ENCODE measurements at places on chromosomes 6 and 20.
A peak's percentile ranks its signal among the peaks of the same experiment; 100 is the strongest.

GRCh38 chr6:168198302-168199180, 119.5 kb upstream of the FRMD1 start:
- DNase-seq, result no peak

DNA sequence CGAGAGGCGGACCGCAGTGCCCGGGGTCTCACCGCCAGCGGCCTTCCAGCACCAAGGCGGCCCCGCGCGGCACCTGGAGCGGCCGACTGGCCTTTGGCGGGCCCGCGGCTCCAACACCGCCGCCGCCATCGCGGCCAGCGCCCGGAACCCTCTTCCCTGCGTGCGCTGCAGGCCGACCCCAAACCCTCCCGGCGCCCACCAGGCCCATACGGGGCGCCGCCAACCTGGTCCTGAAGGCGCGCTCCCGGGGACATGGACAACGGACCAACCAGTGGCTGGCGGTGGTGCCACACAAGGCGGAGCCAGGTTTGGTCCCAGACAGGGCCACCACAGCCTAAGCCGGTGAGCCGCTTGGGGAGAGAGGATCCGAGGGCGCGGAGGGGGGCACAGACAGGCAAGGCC, 1514.8 kb upstream of the DEFB115 start:
- no peak for DNase-seq

DNA sequence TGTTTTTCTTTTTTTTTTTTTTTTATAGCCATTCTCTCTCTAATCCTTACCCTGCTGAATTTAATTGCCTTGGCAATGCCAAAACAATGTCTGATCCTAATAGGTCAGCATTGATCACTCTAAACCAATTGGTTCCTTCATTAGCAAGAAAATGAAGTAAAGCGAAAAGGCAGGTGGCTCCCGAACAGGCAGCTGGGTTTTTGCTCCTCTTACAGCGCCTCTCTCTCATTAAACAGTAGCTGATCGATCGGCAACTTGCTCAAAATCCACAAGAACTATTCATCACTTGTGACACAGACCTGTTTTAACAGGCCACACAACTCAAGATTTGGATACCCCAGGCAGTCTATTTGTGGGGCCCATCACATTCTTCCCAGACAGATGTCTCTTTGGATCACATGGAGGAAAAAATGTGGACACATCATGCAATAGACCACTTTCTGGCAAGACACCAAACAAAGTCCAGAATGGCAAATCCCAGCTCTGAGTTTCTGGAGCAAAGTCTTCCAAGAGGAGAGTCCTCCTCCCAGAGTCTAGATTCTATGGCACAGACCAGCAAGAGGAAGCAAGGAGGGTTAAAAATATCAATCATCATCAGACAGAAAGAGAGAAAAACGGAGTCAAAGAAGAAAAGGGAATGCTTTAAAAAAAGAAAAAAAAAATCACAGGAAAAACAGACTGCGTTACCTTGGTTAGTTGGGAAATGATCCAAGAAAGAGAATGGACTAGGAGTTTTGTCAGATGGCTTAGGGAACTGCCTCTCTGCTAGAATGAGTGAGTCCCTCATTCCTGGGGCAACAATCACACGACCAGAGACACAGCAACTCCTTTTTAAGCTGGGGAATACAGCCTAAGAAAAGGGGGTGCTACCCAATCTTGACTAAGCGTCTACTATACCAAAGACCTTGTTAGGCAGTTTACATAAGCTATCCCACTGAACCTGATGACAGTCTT, 247.8 kb downstream of the BTBD9 start:
- no peak for DNase-seq

- no peak for DNase-seq
Observed at GRCh38 chr6:87669051-87669450, 33.0 kb downstream of the AKIRIN2 start.

DNA sequence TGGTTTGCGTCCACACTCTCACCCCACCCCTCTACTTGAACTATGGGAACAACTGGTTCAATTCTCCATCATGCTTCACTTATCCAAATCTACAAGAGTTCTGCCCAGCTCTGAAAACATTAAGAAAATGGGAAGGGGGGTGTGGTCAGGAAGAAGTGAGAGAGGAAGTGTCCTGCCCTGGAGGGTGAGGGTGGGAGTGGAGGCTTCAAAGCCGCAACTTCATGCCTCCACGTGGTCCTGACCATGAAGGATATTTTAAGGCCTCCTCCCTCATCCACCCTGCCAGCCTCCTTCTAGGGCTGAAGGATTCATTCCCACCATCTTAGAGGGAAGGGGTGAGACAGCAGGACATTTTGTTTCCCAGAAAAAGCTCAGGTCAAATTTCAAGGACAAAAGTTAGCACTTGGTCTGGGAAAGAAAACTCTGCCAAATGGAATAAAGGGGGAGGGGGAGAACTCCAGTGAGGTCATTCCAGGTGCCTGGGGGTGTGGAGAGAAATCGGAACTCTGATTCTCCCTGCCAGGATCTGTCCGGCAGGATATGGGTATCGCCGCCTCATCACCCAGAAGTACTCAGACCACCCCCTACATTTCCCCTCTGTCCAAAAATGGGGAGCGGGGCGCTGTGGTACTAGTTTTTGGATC, 4.9 kb downstream of the RIMS4 start:
- no peak for DNase-seq

- DNase-seq, result no peak
Observed at GRCh38 chr6:99378636-99379035, 15.4 kb downstream of the COQ3 start.

- no peak for DNase-seq
Observed at GRCh38 chr6:108169464-108170331, 3.9 kb downstream of the NR2E1 start.

DNA sequence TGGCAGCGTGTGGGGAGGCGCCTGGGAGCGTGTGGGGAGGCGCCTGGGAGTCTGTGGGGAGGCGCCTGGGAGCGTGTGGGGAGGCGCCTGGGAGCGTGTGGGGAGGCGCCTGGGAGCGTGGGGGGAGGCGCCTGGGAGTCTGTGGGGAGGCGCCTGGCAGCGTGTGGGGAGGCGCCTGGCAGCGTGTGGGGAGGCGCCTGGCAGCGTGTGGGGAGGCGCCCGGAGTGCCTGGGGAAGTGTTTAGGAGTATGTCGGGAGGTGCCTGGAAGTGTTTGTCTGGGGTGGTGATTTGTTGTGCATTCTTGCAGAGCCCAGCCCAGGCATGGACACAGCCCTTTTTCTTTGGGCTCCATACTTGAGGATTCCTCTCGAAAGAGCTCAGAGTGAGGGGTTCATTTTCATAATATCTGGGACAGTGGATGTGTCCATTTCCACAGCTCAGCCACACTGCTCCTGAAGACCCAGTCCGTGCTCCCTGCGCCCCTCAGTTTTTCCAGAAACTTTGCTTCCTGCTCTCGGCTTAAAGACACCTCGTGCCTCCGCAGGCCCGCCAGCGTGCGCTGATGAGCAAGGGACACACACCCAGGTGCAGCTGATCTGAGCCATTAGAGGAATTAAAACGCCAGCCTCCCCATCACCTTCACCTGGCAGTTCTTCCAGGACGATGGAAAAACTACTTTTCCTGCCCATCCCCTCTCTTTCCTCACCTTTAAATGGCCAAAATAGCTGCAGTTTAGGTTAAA, 172.2 kb upstream of the THBS2 start:
- no peak for DNase-seq

DNA sequence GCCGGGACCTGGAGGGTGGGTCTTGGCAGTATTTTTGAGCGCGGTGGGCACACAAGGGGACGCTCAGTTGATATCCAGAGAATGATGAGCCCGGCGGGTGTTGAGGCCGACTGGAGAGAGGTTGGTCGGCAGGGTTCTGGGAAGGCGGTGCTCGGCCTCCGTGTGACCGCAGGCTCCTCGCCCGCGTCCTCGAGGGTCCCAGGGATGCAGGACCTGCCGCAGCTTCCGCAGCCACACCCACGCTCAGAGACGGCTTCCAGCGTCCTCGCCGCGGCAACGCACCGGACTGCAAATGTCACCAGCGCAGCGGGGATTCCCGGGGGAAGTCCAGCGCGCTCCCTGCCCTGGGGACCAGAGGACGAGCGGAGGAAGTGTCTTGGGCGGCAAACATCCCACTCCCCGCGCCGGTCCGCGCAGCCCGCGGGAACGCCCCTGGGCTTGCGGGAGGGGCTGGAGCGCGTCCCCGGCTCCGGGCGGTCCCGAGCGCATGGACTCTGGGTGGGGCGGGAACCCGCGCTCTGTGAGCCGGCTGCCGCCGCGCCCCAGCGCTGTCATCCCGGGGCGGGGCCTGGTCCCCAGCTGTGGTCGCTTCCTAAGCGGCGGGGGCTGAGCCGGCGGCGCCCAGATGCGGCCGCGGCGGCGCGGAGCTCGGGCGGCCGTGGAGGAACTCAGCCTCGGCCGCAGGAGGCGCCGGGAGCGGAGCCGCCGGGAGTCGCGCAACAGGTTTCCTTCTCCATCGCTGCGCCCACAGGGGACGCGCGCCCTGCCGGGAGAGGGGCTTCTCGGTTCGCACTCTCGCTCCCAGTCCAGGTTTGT, at the start of gene STX11:
TSS of gene STX11 (plus strand) at position 624 of the 816 bp plus-strand sequence. CDS start 36,111 bp downstream, outside the sequence.
- DNase-seq, result peak; percentile 26

GRCh38 chr6:12414096-12414675, 124.0 kb downstream of the EDN1 start:
- no peak for DNase-seq

GRCh38 chr20:4998160-4998651, 3.1 kb downstream of the SLC23A2 start:
- DNase-seq, result no peak

DNA sequence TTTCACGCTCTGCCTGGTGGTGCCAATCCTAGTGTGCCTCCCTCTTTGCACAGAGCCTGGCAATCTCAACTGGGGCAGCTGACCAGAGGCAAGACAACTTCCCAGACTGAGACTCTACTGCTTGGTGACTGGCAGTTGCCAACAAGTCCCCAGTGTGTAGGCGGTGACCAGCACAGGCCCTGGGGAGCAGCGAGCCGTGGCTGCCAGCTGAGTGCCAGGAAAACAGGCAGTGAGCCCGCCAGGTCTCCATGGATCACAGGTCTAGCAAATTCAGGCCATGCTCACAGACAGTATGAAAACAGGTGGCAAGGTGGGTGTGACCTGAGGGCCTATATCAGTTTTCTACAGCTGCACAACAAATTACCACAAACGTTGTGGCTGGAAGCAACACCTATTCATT, 289.9 kb downstream of the KIF16B start:
- DNase-seq, result no peak

- DNase-seq, result no peak
Observed at GRCh38 chr20:62946918-62947317, 5.6 kb upstream of the SLC17A9 start.

DNA sequence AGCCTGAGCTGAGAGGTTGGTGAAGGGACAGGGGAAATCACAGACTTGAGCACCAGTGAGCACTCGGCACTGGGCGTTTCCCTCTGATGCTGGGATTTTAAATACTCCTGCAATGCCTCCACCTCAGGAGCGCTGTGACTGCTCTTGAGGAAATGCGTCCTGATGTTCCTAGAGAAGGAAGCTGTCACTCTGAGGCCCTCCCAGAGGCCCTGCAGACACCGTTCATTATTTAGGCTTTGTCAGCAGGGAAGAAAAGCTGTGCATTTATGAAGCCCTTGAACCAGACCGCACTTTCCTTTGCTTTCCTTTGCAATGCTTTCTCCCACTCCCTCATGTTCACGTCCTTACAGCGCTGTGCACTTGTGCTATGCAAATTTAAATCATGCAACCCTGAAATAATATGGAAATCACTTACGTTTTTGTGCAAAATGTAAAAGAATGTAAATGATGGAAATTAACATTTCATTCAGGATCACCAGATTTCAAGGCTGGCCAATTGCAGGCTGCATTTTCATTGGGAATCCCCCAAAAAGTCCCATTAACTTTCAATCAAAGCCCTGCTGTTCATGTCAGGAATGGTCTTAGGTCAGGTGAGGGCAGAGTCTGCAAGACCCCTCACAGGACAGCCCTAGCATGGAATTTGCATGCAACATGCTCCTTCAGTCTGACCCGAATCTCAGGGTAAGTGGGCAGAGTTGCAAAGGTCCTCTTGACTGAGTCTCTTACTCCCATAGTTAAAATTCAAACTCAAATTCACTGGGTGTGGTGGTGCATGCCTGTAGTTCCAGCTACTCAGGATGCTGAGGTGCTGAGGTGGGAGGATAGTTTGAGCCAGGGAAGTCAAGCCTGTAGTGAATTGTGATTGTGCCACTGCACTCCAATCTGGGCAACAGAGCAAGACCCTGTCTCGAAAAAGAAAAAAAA, 45.8 kb upstream of the SYNDIG1 start:
- DNase-seq, result no peak

GRCh38 chr6:144006736-144007477, 1.2 kb downstream of the PLAGL1 start:
- no peak for DNase-seq

DNA sequence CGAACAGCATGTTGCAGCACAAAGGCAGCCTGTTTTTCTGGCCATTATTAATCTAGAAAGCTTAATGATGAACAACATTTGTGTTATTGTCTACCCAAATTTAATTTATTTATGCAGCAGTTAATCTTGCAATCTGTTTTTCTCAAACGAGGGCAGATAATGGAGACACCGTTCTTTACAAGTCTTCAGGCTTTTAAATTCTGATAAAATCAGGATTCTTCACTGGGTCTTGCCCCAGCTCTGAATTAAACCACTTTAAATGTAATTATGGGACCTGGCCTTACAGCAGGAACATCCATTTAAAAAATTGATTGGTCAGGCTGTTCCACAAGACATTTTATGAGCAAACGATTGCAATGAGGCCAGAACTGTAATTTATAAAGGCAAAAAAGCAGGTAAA, 26.5 kb upstream of the INSM1 start:
- no peak for DNase-seq

DNA sequence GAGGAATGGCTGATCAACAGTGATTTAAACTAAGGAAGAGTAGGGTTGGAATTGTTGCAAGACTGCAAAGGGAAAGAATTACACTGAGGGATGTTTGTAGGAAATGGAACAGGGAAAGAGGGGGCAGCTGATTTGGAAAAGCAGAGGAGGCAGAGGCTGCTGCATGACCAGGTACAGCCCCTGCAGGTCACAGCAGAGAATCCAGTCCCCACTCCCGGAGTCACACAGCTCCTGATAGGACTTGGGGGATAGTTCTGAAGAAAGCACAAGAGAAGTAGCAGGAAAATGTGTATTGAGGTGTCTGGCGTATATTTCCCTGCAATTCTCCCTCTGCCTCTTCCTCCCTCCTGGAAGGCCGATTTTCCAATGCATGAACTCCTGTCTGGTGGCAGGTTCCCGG, 92.5 kb upstream of the PDE10A start:
- DNase-seq, result no peak

DNA sequence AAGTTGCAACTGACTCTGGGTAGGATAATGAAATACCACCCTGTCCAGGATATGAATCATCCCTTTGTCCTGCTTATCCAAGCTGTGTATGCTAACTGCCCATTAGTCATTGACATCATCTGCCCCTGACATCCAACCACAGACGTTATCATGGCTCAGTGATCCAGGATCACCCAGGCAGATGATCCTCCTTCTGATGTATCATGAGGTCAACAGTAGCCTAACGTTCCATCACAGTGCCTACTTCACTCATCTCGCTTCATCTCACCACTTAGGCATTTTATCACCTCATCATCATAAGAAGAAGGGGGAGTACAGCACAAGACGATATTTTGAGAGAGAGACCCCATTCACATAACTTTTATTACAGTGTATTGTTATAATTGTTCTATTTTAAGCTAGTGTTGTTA, 13.4 kb upstream of the BTN3A2 start:
- DNase-seq, result no peak
